ENCODE measurements at places on chromosomes 7 and 10.

- DNase-seq: no peak
Measured at GRCh38 chr7:101747053-101747878, 70.2 kb upstream of the CUX1 start.

DNA sequence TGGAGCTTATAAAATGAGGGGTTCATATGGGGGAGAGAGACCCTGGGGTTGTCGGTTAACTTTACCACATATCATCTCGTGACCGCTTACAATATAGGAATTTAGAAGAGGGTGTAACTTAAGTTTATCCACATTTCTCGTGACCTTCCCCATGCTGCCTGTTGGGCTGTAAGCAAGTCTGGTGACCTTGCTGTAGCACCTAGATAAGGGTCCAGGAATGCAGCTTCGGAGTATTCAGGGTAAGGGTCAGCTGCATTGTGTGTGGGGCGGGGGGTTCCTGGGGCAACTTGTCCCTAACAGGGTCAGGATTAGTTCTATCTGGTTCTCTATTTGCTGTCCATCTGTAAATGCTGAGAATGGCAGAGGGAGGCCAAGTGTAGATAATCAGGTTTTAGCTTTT, 1.3 kb upstream of the CHST3 start:
- no peak for DNase-seq

GRCh38 chr10:133442191-133442966, 11.4 kb upstream of the SCART1 start:
- no peak for DNase-seq

DNA sequence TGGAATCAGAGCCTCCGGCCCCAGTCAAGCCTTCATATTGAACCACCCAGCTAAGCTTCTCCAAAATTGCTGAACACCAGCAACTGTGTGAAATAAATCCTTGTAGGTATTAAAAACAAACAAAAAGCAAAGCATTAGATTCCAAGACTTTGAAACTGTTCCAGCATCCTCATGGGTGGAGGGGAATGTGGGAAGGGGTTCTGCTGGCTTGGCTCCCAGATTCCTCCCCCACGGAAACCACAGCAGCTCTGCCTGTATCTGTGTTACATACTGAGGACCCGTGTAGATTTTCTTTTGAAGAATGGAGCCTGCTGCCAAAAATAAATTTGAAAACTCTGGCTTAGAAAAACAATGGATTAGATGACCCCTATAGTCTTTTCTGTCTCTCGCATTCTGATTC, 20.0 kb downstream of the AKR1B1 start:
- no peak for DNase-seq

- no peak for DNase-seq
Measured at GRCh38 chr10:44399659-44400451, 15.0 kb upstream of the CXCL12 start.

GRCh38 chr10:30364345-30365268, 15.5 kb upstream of the MTPAP start:
- no peak for DNase-seq

DNA sequence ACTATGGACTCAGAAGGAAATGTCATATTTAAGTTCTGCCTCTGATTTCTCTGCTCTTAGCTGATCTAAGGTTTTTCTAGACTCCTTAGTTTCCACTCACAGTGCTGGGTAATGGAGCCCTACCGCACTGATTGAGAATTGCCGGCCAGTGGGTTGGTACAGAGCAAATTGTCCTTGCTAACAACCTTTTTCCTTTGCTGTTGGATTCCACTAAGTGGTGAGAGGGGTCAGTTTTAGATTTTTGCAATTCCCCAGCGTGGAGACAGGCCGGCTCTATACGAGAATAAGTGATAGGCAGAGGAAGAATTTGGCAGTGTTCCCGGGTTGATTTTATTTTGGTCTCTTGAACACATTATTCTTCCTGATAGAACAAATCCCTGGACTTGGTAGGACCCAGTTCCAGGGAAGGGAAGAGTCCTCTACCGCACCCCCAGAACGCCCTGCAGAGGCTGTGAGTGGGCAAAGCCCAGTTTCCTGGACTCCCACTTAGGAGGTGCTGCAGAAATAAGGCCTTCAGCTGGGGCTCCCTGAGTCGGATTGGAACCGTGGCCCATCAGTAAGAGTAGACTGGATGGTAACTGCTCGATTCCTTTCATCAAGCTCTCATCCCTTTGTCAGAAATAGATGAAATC, 3.0 kb upstream of the NRP1 start:
- DNase-seq: no peak

DNA sequence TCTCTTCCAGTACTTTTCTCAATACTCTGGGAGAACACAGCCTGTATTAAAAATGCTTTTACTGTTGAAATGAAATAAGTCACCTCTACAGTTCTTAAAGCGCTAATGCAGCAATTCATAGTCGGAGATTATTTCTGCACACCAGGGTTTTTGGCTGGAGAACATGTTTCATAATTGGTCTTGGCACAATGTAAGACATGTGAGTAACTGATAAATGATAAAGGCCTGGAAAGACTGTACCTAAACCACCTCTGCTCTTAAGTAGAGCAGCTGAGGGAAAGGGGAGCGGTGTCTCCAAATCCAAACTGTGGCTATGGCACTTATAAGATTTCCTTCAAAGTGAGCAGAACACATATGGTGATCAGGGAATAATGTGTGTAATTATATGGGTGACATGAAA, 390.3 kb upstream of the MBL2 start:
- no peak for DNase-seq

- no peak for DNase-seq
Measured at GRCh38 chr10:48306870-48307710, 613 bp downstream of the MAPK8 start.

- DNase-seq: no peak
Measured at GRCh38 chr10:53091574-53091973, 319.0 kb upstream of the MBL2 start.

GRCh38 chr7:117208257-117208656, 114.6 kb downstream of the WNT2 start:
- no peak for DNase-seq

GRCh38 chr10:110613996-110614495, 30.1 kb upstream of the RBM20 start:
- DNase-seq: no peak

GRCh38 chr7:99255463-99255862, 17.2 kb upstream of the MYH16 start:
- no peak for DNase-seq

DNA sequence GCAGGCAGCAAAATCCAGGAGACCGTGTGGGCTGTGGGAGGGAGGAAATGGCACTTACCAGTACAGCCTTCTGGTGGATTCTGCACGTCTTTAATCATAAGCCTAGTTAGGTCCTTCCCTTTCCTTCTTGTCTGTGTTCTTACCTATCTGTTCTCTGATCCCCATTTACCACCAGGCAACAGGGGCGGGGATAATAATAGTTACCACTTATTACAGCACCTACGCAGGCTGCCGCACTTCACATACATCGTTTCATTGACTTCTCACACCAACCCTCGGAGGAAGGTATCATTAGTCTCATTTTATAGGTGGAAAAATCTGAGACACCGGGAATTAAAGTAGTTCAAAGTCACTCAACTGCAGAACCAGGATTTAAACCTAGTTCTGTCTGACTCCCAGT, 4.5 kb upstream of the EPHA1 start:
- DNase-seq: no peak

GRCh38 chr10:93081318-93081717, 7.6 kb downstream of the CYP26A1 start:
- DNase-seq: no peak

DNA sequence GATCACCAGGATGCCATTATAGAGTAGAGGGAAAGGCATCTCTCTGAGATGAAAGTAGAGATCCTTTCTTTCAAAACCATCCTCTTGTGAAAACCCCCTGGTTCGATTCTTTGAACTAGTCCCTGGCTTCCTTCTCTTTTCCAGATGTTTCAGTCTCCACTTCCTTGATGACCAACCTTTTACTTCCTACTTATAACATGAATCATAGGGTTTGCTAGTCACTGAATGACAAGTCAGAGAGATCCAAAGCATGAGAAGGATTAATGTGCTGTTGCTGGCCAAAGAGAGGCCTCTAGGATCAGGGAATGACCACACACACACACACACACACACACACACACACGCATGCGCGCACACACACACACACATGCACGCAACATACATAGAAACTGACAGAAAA, 161.1 kb upstream of the FRMD4A start:
- no peak for DNase-seq

GRCh38 chr10:131901181-131901829, 497 bp downstream of the PPP2R2D start:
- DNase-seq: no peak

DNA sequence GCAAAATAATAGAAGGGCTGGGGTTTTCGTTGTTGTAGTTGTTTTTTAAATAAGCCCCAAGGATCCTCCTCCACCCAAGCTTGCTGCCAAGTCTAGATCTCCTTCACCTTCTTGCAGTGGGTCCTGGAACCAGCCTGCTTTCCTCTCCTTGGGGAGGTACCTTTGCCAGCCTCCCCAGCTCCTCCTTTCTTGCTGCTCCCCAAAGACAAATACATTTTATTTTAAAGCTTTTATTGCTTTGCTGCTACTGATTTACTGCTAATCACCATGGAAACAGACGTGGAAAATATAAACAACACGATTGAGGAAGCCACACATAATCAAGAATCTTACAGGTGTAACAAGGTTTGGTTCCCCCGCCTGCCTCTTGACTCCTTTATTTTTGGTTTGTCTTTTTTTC, 17.4 kb upstream of the SLF2 start:
- DNase-seq: no peak

GRCh38 chr10:42304341-42304740, 334.0 kb downstream of the ZNF33B start:
- DNase-seq: no peak

- DNase-seq: no peak
Measured at GRCh38 chr7:10268034-10268433, 705.6 kb upstream of the PHF14 start.

DNA sequence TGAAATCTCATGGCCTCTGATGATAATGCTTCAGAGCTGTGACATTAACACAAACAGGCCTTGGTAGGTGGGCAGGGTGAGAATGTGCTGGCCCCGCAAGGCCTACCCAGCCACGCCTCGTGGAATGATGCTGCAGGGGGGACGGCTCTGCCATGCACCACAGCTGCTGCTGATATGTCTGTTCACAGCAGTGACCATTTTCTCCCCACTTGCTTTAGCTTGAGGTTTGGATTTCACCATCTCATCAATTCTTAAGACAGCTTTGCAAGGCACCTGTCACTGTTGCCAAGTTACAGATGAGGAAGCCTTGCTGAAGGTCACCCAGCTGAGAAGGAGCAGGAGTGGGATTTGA, 128.3 kb downstream of the PTPN20 start:
- DNase-seq: no peak

DNA sequence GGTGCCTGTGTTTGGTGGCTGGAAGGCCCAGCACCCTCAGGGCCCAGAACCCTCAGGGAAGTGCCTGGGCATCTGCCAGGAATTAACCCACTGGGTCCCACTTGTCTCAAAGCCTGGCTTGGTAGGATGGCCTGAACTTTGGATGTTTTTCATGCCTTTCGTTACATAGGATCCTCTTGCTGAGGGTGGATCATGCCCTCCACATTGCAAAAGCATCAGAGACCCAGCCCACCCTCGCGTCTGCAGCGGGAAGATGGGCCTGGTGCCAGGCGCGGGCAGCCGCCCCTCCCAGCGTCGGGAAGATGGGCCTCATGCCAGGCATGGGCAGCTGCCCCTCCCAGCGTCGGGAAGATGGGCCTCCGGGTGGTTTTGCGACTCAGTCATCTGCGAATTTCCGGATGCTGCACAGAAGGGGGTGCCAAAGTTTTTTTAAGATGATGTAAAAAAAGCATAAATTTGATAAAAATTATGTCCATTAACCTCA, 51.9 kb upstream of the PRKAR1B start:
- DNase-seq: no peak

GRCh38 chr10:131143425-131144165, 167.9 kb downstream of the TCERG1L start:
- no peak for DNase-seq

DNA sequence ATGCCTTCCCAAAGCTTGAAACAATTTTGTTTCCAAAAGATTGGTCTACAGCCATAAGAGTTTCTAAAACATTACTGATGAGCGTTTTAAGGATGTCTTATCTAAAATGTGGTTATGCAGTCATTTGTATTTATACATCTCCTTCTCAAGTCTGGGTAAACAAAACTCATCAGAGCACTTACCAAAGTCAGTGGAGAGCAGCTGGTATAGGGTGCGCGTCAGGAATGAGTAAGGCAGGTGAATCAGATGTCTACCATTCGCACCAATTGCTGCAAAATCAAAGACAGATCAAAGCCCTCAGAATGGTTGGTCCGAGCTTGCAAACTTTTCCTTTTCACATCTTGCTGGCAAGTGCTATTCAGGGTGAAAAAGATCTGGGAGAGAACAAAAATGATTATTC, 65.6 kb upstream of the FAM171A1 start:
- DNase-seq: peak; percentile 21

All from NCI-H510A treated with DMSO at 0.1 percent for 48 hours (cell line).